ENCODE measurements at places on chromosomes 6 and 20. TPM values are rescaled to one million over a fixed set of nuclear protein-coding genes. Genes with fewer than 3 reads are reported as not detected.
A peak's percentile ranks its signal among the peaks of the same experiment; 100 is the strongest.

PPP1R3G gene
- total RNA-seq: 1.6 TPM

SEMG1 gene
- 1.8 TPM for total RNA-seq

CCM2L gene
- 2.8 TPM for total RNA-seq

MATN4 gene
- total RNA-seq: not detected

TREML2 gene
- not detected for total RNA-seq

CRISP2 gene
- 0.33 TPM for total RNA-seq

- H3K27me3 ChIP-seq: no peaks in the 10 kb centered on the region
- no peak overlapping the region for H3K27ac ChIP-seq
- H3K4me3 ChIP-seq: no peak overlapping the region
- H3K36me3 ChIP-seq: no peaks in the 10 kb centered on the region
- no peaks in the 10 kb centered on the region for H3K4me1 ChIP-seq
Measured at GRCh38 chr6:161498359-161498758, 224.5 kb upstream of the AGPAT4 start.

- H3K27ac ChIP-seq: peak overlapping the region; percentile 55
- no peak for DNase-seq
- H3K36me3 ChIP-seq: no peaks in the 10 kb centered on the region
- H3K4me1 ChIP-seq: no peaks in the 10 kb centered on the region
- H3K27me3 ChIP-seq: no peaks in the 10 kb centered on the region
Measured at GRCh38 chr6:14876778-14877613, 368.9 kb upstream of the JARID2 start.

GRCh38 chr6:17842934-17843821 lies 136.5 kb upstream of the NUP153 start:
- H3K4me1 ChIP-seq: no peaks in the 10 kb centered on the region
- no peak for DNase-seq
- no peaks in the 10 kb centered on the region for H3K27me3 ChIP-seq
- no peaks in the 10 kb centered on the region for H3K36me3 ChIP-seq
- H3K4me3 ChIP-seq: no peak overlapping the region

GRCh38 chr6:37550191-37550831 lies 50.6 kb upstream of the CCDC167 start:
- H3K36me3 ChIP-seq: no peaks in the 10 kb centered on the region
- H3K4me1 ChIP-seq: no peaks in the 10 kb centered on the region
- H3K27ac ChIP-seq: no peak overlapping the region
- no peak overlapping the region for H3K4me3 ChIP-seq

DNA sequence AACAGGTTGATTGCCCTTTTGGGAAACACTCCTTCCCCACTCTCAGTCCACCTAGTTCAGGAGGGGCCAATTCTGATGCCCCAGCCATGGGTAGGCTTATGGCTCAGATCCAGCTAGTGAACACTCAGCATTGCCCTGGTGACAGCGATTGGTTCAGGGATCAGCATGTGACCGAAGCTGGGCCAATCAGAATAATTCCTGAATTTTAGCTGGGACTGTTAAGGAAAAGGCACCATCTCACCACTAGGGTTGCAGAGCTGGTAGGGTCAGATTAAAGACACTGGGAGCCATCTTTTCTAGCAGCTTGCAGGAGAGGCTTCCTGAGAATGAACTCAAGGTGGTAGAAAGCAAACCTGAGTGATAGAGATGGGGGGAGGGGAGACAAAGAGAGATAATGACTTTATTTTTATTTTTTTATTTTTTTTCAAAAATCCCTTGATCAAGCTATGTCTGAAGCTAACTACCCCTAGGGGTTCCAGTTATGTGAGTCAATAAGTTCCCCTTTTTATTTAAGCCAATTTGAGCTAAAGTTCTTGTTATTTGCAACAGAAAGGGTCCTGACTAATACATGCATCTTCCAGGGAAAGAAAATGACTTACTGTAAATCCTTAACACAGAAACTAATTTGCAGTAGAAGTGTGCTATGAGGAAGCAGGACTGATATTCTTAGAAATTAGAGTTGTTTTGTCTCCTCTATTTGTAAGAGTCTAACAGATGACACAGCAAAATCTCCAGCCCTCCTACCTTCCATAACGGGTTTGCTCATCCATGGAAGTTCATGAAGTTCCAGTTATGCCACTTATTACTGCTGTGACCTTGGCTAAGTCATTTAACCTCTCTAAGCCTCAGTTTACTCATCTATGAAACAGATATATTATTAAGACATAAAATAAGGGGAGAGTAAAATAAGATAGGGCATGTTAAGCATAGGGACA lies 44.7 kb downstream of the EYA2 start:
- H3K36me3 ChIP-seq: no peaks in the 10 kb centered on the region
- H3K27me3 ChIP-seq: no peaks in the 10 kb centered on the region
- DNase-seq: no peak

DNA sequence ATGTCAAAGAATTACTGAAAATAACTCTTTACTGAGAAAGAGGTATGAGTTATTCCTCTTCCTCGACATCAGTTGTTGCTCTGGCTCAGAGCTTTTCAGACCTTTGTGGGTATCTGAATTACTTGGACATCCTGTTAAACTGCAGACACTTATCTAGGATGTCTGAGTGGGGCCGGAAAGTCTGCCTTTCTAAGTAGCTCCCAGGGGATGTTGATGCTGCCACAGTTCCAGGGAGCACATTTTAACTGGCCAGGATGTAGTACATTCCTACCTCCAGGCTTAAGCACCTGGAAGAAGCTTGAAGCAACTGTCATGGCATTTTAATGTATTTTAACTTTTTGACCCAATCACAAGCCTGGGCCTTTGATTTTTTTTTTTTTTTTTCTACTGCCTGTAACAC lies 265.8 kb upstream of the PLCB4 start:
- no peak overlapping the region for H3K27ac ChIP-seq
- no peaks in the 10 kb centered on the region for H3K36me3 ChIP-seq
- no peaks in the 10 kb centered on the region for H3K4me1 ChIP-seq
- no peak for DNase-seq

DNA sequence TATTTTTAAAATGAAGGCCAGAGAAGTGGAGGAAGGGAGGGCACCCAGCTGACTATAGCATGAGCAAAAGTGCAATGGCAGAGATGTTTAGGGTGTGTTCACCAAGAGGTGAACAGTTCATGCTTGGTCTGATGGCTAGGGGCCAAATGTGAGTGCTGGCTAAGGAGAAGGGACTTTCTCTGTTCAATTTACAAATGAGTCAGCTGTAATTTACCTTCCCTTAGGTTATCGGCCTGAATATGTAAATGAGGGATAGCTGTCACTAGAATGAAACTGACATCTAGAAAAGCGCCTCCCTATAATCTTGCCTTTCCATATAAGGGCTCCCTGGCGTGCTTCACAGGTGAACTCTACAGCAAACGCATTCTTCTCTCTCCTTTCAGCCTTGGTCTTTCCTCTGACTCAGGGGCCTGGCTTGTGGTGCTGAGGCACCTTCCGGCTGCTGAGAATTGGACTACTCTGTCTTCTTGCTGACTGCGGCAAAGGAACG lies 114.7 kb upstream of the BACH2 start:
- H3K4me1 ChIP-seq: no peaks in the 10 kb centered on the region
- no peak overlapping the region for H3K4me3 ChIP-seq
- no peaks in the 10 kb centered on the region for H3K36me3 ChIP-seq

DNA sequence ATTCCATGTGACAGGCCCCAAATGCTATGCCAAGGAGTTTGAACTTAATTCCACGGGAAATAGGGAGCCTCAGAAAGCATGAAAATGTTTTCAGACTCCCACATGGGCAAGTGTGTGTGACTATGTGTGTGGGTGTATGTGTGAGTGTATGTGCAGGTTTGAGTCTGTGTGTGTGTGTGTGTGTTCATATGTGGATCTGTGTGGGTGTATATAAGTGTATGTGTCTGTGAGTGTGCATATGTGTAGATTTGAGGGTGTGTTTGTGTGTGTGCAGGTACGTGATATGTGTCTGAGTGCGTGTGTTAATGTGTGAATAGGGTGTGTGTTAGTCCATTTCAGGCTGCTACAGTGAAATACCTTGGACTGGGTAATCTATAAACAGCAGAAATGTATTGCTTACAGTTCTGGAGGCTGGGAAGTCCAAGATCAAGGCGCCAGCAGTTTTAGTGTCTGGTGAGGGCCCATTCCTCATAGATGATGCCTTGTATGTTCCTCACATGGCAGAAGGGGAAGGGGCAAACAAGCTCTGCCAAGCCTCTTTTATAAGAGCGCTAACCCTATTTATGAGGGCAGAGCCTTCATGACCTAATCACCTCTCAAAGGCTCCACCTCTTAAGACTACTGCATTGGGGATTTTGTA lies 181.1 kb upstream of the TAB2 start:
- H3K27me3 ChIP-seq: no peaks in the 10 kb centered on the region
- no peaks in the 10 kb centered on the region for H3K36me3 ChIP-seq
- no peak for DNase-seq
- H3K4me1 ChIP-seq: no peaks in the 10 kb centered on the region
- no peak overlapping the region for H3K4me3 ChIP-seq

DNA sequence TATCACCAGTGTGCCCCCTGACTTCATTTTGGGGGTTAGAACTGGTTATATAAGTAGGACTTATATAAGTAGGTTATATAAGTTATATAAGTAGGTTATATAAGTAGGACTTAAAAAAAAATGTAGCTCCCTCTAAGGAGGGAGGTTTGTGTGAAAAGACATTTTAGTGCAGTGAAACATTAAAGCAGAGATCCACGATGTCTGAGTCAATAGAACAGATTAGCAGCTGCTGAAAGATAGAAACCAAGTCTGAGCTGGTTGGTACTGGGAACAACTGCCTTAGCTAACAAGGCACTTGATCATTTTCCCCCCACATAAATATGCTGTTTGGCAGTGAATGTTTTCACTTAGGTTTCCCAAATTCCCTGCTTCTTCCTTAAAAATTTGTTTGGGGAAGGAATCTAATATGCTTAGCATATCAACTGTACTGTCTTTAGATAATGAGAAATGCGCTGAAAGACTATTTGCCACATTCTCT lies 2.1 kb upstream of the RPS12 start:
- no peaks in the 10 kb centered on the region for H3K36me3 ChIP-seq
- DNase-seq: no peak
- peak overlapping the region; percentile 73 for H3K4me3 ChIP-seq
- peaks cover 20% of the 10 kb centered on the region for H3K4me1 ChIP-seq
- H3K27ac ChIP-seq: peak overlapping the region; percentile 86
- no peaks in the 10 kb centered on the region for H3K27me3 ChIP-seq

GRCh38 chr6:84309336-84309735 lies 81.9 kb upstream of the CEP162 start:
- H3K27me3 ChIP-seq: no peaks in the 10 kb centered on the region
- H3K4me1 ChIP-seq: no peaks in the 10 kb centered on the region
- no peaks in the 10 kb centered on the region for H3K36me3 ChIP-seq
- no peak overlapping the region for H3K27ac ChIP-seq

DNA sequence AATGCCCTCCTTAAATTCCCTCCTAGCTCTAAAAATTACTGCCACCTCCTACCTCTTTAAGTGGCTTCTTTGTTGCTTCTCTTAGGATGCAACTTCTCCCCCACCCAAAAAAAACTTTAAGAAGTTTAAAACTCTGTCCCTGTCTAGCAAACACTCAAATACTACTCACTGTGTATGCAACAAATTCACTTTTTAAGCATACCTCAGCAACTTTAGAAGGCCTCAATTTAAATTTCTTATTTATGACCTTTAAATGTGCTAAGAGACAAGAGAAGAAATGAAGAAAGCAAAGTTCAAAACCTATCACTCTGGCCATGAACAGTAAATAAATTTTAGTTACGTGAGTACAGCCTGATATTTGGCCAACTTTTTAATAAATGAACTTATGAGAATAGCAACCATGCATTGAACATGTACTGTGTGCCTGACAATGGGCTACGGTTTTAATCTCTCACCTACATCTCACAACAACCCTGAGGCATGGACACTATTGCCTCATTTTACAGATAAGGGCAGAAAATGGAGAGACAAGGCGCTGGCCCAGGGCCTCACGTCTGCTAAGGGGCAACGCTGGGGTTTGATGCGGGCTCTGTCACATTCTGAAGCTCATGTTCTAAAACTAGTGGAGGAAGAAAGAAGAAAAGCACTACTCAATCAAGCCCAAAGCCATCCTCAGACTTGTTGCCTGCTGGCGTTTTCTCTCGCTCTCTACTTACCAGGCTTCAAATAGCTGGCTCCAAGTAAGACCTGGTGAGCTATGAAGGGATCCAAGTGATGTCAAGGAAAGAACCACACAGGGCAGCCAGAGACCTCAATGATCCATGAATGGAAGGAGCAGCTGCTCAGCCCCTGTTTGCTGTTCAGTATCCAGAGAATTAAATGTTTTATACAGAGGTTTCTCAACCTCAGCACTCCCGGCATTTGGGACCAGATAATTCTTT lies 99.8 kb downstream of the TBC1D7 start:
- no peaks in the 10 kb centered on the region for H3K4me1 ChIP-seq
- H3K27ac ChIP-seq: no peak overlapping the region
- H3K27me3 ChIP-seq: no peaks in the 10 kb centered on the region
- no peaks in the 10 kb centered on the region for H3K36me3 ChIP-seq

DNA sequence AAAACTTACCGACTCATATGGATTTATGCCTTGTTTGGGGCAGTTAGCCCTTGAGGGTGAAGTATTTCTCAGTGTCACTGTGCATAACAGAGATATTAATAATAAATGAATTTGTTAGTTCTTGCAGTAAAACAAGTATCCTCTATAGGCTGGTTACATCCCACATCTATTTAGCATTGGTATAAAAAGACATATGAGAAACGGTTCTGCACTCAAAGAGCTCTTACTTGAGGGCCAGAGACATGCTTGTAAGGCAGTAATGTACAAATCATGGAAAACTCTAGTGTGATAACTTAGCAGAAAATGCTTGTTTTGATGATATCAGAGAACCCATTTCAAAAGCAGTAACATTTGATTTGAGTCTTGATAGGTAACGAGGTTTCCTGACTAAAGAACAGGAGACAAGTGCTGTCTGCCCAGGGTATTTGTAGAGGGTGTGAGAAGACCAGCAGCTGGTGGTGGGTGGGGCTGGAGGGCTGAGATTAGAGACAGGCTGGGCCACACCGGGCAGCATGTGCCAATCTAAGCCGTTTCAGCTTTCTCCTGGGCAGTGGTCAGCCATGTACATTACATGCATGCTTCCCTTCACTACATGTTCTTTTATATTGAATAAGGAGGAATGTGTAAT lies 46.3 kb downstream of the TULP4 start:
- H3K36me3 ChIP-seq: no peaks in the 10 kb centered on the region
- H3K27ac ChIP-seq: no peak overlapping the region
- no peak overlapping the region for H3K4me3 ChIP-seq
- no peaks in the 10 kb centered on the region for H3K27me3 ChIP-seq
- no peaks in the 10 kb centered on the region for H3K4me1 ChIP-seq

DNA sequence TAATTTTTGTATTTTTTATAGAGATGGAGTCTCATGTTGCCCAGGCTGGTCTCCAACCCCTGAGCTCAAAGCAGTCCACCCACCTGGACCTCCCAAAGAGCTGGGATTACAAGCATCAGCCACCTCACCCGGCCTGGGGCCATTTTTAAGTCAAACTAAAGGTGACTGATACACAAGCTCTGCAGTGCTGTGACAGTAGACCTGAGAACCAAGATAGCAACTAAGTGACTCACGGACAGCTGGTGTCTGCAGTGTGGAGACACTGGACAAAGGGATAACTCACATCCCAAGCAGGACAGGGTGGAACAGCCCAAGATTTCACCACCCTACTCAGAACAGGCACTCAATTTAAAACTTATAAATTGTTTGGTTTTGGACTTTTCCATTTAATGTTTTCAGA lies 402.5 kb downstream of the CD83 start:
- no peaks in the 10 kb centered on the region for H3K27me3 ChIP-seq
- DNase-seq: no peak
